Natural killer cell (primary cell): ENCODE measurements at places on chromosomes 13 and 19. TPM values are rescaled to one million over a fixed set of nuclear protein-coding genes. Genes with fewer than 3 reads are reported as not detected.

- no peaks in the 10 kb centered on the region for H3K36me3 ChIP-seq
- peaks cover 19% of the 10 kb centered on the region for H3K4me1 ChIP-seq
- H3K27me3 ChIP-seq: peaks cover 16% of the 10 kb centered on the region
- H3K27ac ChIP-seq: no peak within 1 kb of the TSS
- DNase-seq: peak; percentile 82
- peak within 1 kb of the TSS; percentile 20 for H3K4me3 ChIP-seq
Measured at GRCh38 chr19:18940769-18941627, at the start of gene HOMER3. TSS of gene HOMER3 (minus strand) at chr19:18941217. CDS start at chr19:18938982, 2,235 bp downstream.

FLT3LG gene
- 44.7 TPM for total RNA-seq

SYCN gene
- not detected for total RNA-seq

DNA sequence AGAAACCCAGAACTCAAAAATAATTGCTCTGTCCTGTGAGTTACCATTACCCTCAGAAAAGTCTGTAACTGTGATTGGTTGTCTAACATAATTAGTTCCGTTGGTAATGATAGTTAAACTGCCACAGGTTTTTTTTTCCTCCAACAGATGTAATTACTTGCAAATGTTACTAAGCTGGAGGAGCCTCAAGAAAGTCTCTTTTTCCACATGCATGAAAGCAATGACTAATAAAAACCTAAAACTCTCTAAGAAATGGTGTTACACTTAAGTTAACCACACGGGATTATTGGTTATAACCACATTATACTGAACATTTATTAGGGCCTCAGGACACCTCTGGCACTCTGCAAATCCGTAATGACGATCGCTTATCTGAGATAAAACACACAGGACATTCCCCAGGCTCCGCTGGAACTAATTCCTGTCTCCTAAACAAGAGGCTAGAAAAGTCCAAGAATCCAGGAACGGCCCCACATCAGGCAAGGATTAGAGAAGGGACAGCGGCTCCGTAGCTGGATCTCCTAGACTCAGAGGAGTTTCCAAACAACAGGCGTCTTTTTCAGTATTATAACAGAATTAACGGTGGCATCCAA, 753 bp downstream of the ZNF235 start:
- no peaks in the 10 kb centered on the region for H3K27me3 ChIP-seq
- peaks cover 5% of the 10 kb centered on the region for H3K4me1 ChIP-seq
- peak; percentile 2 for DNase-seq
- peaks cover 15% of the 10 kb centered on the region for H3K36me3 ChIP-seq
- H3K4me3 ChIP-seq: peak overlapping the region; percentile 80

ADAT3 gene
- 13.1 TPM for total RNA-seq

ZNF208 gene
- 1.9 TPM for total RNA-seq

DNA sequence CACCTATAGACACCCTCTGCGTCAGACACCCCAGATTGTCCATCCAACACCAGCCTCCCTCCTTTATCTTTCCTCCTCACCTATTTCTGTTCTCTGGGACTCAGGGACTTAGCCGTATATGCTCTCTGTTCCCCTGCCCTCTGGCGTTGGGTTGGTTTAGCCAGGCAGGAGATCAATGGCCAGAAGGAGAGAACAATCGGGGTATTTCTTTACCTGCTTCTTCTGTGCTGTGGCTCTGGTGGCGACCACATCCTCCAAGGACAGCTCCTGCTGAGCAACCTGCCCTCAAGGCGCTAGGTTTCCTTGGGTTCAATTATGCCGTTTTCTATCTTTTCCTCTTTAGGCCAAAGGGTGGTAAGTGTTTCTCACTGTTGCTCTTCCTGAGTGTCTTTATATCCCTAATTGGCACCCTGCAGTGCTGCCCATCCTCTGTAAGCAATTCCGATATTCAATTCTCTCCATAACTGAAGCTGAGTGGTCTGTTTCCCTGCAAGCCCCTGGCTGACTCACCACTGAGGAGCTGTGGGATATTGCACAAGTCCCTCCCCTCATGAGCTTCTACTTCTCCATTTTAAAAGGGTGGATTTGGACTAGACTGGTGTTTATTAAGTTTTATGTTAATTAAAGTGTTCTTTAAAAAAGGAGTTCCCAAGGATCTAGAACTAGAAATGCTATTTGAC, 63.7 kb upstream of the TMTC4 start:
- no peaks in the 10 kb centered on the region for H3K36me3 ChIP-seq
- H3K4me1 ChIP-seq: no peaks in the 10 kb centered on the region
- no peak overlapping the region for H3K27ac ChIP-seq
- DNase-seq: no peak
- no peak overlapping the region for H3K4me3 ChIP-seq

- H3K4me3 ChIP-seq: no peak overlapping the region
- no peaks in the 10 kb centered on the region for H3K27me3 ChIP-seq
- no peak overlapping the region for H3K27ac ChIP-seq
- no peaks in the 10 kb centered on the region for H3K36me3 ChIP-seq
- DNase-seq: no peak
- H3K4me1 ChIP-seq: no peaks in the 10 kb centered on the region
Measured at GRCh38 chr13:78198821-78199220, 280.2 kb upstream of the EDNRB start.

MCEMP1 gene
- 4.8 TPM for total RNA-seq
